ENCODE measurements at places on chromosomes 16 and 17.

DNA sequence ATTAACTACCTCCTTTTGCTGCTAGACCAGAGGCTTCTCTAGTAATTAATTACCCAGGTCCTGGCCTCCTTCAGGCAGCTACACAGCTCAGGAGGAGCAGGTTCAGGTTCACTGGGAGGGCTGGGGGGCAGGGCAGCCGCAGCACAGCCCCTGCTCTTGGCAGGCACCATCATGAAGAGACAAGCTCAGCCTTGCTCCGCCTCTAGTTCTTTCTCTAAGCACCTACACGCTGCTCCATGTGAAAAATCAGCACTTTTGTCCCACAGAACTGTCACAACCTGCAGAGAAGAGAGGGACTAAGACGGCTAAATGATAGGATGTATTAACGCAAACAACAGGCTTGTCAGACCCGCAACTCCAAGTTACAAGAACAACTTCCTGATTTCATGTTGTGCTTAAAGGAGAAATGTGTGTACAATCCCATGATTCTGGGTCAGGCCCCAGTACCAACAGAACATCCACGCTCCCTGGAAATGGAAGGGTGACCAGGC is 53.4 kb downstream of the GRB2 start:
- no peak for DNase-seq

GRCh38 chr16:861446-861845 is 60.9 kb upstream of the GNG13 start:
- DNase-seq = no peak

- no peak for DNase-seq
Observed at GRCh38 chr17:48373130-48373830, 56.7 kb downstream of the SKAP1 start.

DNA sequence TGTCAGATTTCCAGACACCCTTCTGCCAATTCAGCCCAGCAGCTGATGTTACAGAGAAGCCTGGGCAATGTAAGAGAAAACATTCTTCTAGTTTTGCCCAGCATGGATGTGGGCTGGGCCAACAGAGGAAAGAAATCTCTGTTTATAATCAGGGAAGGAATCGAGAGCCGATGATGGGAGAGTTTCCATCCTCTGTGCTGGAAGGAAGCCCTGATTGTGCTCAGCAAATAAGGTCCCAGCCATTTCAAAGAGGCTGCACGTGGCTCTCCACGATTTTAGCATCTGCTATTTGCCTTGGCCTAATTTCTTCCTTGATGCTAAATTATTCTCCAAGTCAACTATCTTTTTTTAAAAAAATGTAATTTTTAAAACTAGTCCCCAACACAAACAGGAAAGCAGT is 70.0 kb downstream of the IRX6 start:
- no peak for DNase-seq

DNA sequence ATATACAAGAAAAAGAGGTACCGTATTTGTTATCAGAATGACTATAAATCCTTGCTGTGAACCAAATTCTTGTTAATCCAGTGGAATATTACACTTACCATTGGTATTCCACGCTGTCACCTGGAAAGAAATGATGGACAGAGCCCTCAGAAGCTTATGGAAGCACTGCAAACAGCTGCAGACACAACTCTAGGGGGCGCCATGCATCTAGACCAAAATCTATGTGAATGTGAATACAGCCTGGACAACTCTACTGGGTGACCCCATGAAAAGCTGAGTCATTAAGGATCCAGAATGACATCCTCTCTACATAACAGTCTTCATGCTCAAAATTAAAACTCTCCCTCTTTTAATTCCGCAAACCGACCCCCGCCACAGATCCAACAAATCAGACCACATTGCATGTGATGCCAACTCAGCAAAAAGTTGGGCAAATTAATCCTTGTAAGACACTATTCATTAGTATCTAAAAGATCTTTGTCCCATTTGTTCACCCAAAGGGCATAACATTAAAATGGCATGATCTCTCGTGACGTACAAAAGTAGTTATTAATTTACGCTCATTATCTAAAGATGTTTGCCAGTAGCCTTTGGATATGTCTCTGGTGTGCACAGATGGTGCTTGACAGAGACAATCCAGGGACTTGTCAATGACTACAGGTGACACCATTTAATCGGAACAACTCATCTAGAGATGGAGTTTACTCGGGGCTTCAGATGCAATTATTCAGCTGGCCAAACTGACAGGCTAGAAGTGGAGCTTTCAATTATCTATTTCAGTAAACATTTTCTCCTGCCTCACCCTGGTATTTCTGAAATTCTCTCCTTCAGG is 552.7 kb upstream of the PSMD7 start:
- no peak for DNase-seq
